ENCODE measurements at places on chromosomes 6 and 20.

DNA sequence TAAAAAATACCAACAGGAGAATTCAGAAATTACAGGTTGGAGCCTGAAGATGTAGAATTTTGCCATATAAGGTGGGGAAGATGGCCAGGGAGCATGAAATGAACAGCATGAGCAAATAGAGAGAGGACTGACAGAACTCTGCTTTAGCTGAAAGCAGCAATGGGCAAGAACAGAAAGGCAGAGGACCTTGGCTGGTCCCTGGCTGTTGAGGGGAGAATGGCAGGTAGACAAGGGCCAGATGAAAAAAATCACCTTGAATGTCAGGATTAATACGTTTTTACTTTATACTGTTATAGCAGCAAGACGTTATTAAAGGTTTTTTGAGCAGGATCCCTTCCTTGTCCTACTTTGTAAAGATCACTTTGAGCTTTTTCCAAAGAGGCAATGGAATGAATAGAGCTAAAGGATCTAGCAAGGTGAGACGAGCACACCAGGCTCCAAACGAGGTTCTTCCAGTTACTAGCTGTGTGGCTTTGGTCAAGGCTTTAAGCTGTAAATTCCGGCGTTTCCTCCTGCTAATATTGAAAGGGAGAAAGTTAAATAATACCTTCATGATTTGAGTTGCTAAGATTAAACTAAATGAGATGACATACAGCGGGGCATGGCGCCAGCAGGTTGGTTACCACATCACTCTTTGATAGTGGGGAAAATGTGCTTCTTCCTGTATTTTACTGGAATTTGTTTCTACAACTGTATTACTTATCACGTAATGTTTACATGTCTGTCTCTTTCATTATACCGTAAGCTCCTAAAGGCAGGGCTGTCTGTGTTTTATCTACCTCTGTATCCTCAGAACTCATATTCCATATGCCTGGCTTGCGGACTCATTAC lies 776 bp downstream of the PPIL1 start:
- DNase-seq = peak; percentile 5

DNA sequence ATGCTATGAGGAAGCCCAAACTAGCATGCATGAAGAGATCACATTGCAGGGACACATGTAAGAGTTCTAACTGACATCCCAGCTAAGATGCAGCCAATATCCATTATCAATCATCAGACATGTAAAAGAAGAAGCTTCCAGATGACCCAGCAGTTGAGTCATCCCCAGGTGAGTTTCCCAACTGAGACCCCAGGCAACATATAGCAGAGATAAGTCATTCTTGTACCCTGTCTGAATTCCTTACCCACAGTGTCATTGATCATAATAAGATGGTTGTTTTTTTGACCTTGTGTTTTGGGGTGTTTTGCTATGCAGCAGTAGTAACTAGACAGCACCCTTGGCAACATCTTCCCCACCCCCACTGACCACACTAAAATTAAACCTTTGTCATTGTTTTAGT lies 18.9 kb downstream of the SIRPD start:
- DNase-seq = no peak

GRCh38 chr6:17159240-17159639 lies 57.4 kb downstream of the STMND1 start:
- no peak for DNase-seq

DNA sequence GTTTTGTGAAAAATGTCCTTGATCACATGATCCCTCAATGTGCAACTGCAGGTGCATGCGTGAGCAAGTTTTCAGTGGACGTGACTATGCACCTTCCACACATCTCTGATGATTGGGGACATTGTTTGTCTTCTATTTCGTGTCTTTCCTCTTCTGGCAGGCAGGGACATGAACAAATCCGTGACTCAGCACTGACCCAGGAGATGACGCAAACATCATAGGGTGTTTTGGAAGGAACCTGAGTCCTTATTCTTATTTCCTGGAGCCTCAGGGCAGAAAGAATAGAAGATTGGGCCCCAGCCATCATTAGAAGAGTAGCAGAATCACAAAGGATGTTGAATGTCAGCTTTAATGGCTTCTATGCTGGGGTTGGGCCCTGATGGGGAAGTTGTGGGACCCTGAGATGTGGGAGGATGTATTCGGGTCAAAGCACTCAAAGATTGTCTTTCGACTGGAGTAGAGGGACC lies 11.9 kb upstream of the SIRPD start:
- no peak for DNase-seq

DNA sequence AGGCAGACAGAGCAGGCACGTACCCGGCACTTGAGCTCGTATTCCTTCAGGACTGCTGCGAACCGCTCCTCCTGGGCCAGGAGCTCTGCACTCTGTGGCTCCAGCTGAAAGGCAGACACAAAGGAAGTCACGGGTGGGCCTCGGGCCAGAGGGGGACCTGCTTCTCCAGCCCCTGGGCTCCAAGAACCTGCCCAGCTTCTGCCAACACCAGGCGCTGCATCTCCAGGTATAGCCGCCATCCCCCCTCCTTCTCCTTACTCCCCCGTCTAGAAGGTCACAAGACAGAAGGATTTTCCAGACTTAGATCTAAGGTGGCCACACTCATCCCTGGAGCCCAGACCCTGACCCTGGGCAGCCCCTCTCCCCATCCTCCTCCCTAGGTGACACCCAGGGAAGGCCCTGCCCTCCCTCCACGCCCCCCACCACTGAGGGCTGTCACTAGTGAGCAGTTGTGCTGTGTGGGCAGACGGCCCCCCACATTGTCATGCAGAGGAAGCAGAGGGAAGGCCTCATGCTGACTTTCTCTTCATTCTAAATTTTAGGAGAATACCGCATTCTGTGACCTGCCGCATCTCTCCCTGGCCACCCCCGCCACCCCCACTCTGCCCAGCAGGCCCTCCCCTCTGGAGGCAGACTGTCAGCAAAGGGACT lies 81.9 kb downstream of the GINS1 start:
- DNase-seq = no peak

DNA sequence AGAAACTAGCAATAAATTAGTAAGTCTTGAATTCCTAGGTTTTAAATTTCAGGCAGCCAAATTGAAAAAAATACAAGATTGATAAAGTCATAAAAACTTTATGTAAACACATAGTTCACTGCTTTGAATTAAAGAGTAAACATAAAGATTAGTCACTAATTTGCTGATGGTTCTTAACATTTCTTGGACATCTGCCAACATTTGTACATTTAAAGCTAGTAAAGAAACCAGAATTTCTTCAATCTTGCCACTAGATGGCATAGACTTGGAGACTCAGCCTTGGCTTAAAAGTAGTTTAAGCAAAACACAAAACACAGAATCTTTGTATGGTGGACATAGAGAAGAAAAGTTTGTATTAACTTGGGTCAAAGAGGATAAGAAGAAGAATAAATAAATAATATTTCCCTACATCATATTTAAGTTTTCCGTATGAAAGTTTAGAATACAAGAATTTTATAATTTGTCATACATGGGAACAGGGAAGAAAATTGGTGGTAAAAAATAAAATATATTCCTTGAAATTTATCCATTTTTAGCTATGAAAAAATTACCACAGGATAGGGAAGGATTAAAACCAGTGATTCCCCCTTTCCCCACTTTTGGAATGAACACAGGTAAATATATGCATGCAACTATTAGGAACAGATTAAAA lies 41.7 kb upstream of the FAM135A start:
- DNase-seq = no peak

DNA sequence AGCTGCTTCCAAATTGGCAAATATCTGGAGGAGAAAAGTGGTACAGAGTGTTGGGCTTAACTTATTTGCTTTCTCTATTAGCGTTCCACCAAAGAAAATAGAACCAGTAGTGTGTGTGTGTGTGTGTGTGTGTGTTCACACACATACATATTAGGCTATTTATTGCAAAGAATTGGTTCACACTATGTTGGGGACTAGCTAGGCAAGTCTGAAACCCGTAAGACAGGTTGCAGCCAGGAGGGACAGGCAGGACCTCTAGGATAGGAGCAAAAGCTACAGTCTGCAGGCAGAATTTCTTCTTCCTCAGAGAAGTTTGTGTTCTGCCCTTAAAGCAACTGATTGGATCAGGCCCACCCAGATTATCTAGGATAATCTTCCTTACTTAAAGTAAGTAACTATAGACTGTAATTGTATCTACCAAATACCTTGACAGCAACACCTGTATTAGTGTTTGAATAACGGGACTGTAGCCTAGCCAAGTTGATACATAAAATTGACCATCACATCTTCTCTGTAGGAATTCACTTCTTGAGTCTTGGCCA lies 12.8 kb downstream of the KCTD20 start:
- no peak for DNase-seq

DNA sequence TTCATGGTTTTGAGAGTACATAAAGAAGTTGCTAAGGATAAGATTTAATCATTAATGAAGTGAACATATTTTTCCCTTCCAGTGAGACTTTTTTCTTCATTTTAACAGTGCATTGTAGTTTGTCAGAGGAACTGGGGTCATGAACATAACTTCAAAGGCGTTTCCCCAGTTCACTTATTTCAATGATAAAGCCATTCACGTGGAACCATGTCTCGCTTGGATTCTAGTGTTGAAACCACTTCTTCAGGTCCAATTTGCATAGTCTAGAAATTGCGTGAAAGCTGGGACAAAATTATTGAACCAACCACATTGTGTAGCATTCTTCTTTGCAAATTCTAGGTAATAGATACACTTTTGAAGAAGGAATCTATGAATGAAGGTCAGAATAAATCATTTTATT lies 197.0 kb downstream of the CLIC5 start:
- DNase-seq = no peak

- DNase-seq = no peak
Measured at GRCh38 chr6:131966443-131966842, 15.3 kb upstream of the CCN2 start.

GRCh38 chr6:134495203-134495889 lies 177.4 kb upstream of the SGK1 start:
- DNase-seq = no peak

- DNase-seq = no peak
Measured at GRCh38 chr6:81906709-81907204, 154.3 kb upstream of the TENT5A start.

- DNase-seq = no peak
Measured at GRCh38 chr6:118317581-118318563, 230.2 kb upstream of the PLN start.

GRCh38 chr6:31125586-31126363 lies 5.5 kb upstream of the CDSN start:
- no peak for DNase-seq

- DNase-seq = no peak
Measured at GRCh38 chr20:51884561-51884960, 82.2 kb upstream of the SALL4 start.

DNA sequence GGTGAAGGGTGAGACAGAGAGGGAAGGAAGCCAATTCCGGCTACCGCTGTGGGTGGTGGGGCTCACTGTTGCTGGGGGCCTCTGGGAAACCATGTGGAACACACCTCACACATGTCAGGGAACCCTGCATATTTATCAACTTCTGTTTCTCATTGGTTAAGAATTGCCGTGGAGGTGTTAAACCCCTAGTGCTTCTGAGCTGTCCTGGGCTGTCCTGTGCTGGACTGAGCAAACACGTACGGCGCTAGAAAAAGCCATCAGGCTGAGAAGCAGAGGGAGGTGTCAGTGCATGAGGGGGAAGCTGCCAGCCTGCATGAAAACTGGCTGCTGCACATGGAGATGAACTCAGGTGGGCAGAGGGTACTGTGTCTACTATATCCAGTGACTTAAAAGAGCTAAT lies 103.9 kb upstream of the JAG1 start:
- no peak for DNase-seq

GRCh38 chr6:55089325-55089724 lies 85.0 kb upstream of the HCRTR2 start:
- DNase-seq = no peak
